ENCODE measurements at places on chromosomes 6 and 20.

- peak; percentile 62 for DNase-seq
Observed at GRCh38 chr6:96939007-96939805, 14.7 kb downstream of the KLHL32 start.

DNA sequence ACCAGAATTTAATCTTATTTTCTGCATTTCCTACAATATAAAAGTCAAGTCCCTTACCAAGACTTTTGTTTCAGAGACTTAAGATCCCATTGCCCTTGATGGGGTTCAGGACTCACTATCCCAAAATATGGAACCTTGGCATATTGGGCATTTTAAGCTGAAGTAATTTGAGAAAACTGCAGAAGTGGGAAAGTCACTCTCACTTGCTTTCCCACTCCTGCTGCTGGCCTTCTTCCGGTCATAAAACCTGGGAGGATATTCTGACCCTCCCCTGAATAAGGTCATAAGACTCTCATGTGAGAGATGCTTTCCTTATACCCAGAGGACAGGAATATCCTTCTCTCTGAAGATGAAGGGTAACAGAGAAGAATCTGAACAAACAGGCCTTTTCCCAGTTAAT lies 92.8 kb upstream of the IFNGR1 start:
- no peak for DNase-seq

- DNase-seq: no peak
Observed at GRCh38 chr6:105034470-105034869, 77.6 kb downstream of the LIN28B start.

GRCh38 chr6:11341867-11342266 lies 109.4 kb upstream of the NEDD9 start:
- DNase-seq: peak; percentile 41

GRCh38 chr20:5871459-5872410 lies 78.6 kb downstream of the TRMT6 start:
- no peak for DNase-seq

GRCh38 chr20:17503301-17504065 lies 27.7 kb downstream of the BFSP1 start:
- DNase-seq: no peak

- no peak for DNase-seq
Observed at GRCh38 chr6:43454290-43454695, 1.1 kb downstream of the DLK2 start.

DNA sequence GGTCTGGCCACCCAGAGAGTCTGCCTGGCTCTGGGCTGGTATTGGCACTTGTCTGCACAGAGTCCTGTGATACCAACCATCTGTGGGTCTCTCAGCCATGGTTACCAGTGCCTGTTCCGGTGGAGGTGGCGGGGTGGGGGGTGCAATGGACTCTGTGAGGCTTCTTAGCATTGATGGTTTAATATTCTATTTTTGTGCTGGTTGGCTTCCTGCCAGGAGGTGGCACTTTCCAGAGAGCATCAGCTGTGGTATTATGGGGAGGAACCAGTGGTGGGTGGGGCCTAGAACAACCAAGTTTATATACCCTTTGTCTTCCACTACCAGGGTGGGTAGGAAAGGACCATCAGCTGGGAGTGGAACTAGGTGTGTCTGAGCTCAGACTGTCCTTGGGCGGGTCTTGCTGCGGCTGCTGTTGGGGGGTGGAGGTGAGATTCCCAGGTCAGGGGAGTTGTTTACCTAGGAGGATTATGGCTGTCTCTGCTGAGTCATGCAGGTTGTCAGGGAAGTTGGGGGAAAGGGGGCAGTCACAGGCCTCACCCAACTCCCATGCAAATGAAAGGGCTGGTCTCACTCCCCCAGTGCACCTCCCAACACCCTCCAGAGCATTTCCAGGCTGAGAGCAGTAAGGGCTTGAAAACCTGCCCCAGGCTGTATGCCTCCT lies 117.5 kb downstream of the FLRT3 start:
- no peak for DNase-seq

DNA sequence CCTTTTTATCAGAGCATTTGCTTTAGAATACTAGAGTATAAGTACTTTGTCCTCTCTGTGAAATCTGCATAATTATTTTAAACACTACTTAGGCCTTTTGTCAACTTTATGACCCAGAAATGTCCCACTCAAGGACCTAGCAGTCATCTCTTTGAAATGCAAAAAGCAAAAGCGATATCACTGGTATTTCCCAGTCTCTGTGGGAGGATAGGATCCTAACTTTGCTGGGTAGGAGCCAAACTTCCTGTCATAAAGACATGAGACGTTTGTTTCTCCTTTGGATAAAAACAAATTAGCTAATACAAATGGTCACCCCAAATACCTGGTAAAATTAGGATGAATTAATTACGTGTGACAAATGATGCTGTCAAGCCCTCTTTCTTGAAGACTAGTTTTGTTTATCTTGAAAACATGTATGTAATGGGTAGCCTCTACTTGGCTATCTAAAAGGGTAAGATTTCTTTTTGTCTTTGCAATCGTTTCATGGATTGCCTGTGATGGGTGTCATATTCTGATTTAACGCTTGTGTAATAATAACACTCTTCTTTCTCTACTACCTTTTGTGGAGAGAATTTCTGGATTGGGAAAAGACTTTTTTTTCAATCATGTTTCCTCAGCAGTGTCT lies 36.2 kb downstream of the DCDC2 start:
- DNase-seq: no peak

GRCh38 chr20:49561256-49561655 lies 6.7 kb downstream of the PTGIS start:
- DNase-seq: no peak

DNA sequence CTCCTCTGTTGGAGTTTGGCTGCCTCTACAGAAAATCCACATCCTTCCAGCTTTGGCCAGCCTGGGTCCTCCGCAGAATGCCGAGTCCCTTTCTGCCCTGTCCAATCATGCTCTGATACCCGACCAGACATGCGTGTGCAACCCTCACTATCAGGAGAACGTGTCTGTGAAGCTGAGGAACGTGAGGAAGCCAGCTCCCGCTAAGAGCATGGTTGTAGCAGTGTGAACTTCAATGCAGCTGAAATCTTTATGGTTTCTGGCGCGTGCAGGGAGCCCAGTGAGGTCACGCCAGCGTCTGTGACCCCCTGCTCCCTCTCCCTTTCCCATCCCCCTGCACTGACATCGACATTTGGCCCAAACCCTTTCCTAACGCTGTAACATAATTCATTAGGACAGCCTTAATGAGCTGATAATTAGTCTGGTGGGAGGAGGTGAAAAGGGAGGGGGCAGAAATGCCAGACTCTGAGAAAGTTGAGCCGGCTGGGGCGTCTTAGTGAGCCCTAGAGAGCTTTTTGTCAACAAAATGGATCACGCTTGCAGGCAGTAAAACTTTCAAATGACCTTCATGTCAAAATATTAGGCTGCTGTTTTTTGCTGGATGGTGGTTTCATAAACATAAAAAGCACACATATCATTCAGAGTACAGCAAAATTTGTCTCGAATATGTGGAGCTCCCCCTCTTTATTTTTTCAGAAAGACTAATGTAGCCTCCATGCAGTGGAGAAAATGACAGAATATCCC lies 423.3 kb downstream of the QKI start:
- DNase-seq: no peak

GRCh38 chr20:35660122-35660937 lies 4.4 kb downstream of the CPNE1 start:
- no peak for DNase-seq

DNA sequence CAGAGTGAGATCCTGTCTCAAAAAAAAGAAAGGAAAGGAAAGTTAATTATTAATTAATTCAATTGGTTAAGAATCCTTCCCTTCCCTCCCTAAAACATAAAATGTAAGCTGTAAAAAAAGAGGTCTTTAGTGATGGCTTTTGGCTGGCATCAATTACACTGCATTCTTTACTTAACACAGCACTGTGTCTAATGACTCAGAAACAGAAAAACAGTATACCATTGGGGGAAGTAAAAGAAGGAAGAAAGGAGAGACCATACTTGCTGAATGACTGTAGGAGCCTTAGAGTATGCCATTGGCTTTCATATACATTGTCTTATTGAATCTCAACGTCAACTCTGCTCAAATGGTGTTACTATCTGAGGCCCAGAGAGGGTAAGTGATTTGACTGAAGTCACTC lies 18.3 kb upstream of the CITED2 start:
- DNase-seq: no peak

DNA sequence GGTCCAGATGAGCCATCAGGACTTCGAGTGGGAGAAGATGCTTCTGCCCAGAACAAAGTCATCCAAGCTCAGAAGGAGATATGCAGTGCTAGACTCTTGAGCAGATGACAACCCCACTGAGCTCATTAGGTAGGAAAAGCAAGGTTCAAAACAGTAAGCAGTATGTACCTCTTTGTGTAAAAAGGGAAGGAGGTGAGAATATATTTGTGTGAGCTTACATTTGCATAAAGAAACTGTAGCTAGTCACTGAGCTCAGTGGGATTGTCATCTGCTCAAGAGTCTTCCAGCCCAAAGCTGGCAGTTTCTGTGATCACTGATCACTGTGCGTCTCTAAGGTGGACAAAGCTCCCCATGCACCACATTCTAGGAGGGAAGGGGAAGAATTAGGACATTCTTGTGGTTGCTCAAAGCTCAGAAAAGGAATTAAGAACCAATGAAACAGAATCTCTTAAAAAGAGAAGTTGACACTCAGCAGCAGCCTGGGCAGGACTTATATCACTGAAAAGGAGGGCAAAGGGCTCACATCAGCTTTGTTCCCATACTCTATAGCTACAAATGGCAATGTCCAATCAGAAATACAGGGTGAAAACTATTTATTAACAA lies 90.0 kb upstream of the MAFB start:
- DNase-seq: no peak

- DNase-seq: no peak
Observed at GRCh38 chr6:108795814-108796213, 52.4 kb upstream of the ARMC2 start.

DNA sequence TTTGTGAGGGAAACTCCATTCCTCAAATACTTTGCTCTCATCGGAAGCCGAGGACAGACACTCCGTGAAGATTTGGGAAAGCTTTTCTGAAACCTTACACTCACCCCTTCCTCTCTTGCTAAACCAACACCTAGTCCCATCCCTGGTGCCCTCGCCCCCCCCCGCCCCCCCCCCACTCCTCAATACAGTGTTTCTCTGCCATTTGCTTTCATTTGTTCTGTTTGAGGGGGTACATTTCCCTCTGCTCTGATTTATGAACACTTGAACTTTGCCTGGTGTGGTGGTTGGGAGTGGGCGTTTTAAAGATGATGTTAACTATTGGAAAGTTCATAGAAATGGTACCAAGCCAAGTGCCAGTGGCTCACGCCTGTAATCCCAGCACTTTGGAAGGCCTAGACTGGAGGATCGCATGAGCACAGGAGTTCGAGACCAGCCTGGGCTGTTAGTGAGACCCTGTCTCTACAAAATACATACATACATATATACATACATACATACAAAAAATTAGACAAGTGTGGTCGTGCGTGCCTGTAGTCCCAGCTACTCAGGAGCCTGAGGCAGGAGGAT lies 1.1 kb downstream of the RAB32 start:
- peak; percentile 53 for DNase-seq

GRCh38 chr20:14384416-14385175 lies 47.2 kb upstream of the FLRT3 start:
- peak; percentile 36 for DNase-seq

DNA sequence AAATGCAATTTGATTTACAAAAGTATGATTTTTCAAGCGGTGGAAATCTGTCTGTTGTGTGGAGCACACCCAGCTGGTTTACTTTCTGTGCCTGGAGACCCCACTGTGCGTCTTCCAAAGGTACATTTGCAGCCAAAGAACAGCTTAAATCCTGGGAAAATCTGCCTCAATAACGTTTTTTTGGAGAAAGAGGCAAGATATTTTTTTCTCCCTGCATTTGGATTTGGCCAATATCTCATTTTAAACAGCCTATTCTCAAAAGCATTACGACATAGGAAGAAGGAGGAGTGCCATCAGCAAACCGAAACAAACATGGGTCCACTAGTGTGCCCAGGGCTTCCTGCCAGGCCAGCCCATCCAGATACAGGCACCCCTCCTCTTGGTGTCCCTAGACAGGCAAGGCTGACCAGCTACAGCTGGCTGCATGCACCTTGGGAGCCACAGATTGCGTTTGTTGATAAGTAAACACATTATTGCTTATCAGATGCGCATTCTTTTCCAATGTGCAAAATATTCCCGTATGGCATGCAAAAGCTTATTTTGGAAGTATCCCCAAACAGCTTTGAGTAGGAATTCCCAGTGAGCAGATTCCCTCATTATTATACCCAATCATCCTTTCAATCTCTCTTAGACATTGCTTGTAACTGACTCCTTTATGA lies 184.5 kb upstream of the MARCKS start:
- DNase-seq: peak; percentile 94

DNA sequence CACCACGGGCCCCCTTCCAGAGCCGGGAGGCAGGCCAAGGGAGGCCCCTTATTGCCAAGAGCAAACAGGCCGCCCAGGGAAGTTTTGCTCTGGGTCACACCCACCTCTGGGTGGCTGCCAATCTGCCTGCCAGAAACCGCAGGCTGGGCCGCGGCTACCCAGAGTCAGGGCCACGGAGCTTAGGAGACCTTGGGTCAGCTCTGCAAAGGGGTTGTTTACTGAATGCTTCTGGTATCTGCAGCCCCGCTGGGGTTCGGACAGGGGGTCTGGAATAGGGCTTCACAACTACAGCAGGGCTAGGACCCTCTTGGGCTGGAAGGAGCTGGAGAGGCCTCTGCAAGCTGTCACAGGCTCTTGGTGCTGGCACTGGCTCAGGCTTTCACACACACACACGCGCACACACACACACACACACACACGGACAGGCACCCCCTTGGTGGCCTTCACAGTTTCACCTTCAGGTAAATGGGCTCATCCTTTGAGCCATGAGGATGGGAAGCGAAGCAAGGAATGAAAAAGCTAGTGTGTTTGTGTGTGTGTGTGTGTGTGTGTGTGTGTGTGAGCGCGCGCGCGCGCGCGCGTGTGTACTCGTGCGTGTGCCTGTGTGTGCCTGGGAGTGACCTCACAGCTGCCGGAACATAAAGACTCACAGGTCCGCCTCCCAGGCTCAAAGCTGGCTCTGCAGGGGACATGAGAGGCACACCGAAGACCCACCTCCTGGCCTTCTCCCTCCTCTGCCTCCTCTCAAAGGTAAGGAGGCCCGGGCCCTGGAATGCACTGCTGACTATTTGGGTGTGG lies at the start of gene CCN5:
TSS of gene CCN5 (plus strand) at position 669 of the 798 bp plus-strand sequence. CDS start at position 691, 22 bp downstream.
- DNase-seq: peak; percentile 91

- DNase-seq: peak; percentile 23
Observed at GRCh38 chr20:53872081-53872541, 198.3 kb downstream of the BCAS1 start.

- no peak for DNase-seq
Observed at GRCh38 chr6:125826695-125827463, 36.1 kb downstream of the NCOA7 start.

- DNase-seq: no peak
Observed at GRCh38 chr6:113653275-113653674, 203.9 kb upstream of the MARCKS start.

- DNase-seq: no peak
Observed at GRCh38 chr6:55819811-55820210, 55.6 kb downstream of the BMP5 start.

DNA sequence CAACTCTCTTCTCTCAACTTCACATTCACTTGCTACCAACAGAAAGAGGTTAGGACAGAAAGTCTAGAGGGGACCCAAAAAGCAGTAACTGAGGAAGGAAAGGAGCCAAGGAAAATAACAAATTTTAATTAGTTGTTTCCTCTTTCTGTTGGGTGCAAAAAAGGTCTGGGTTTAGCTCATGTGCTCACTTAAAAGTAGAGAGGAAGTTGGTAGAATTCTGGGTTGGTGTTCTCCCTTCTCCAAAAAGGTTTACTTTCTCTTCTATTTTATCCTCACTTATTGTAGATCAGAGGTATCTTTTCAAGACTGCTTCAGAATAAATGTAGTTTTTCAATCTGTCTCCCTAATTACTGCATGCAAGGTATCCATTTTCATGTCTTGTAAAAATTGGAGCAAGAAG lies 42.8 kb downstream of the MAP3K7 start:
- no peak for DNase-seq

- DNase-seq: peak; percentile 77
Observed at GRCh38 chr20:62953839-62954703, 1.6 kb downstream of the SLC17A9 start.
